ENCODE measurements at places on chromosomes 3 and 15.

DNA sequence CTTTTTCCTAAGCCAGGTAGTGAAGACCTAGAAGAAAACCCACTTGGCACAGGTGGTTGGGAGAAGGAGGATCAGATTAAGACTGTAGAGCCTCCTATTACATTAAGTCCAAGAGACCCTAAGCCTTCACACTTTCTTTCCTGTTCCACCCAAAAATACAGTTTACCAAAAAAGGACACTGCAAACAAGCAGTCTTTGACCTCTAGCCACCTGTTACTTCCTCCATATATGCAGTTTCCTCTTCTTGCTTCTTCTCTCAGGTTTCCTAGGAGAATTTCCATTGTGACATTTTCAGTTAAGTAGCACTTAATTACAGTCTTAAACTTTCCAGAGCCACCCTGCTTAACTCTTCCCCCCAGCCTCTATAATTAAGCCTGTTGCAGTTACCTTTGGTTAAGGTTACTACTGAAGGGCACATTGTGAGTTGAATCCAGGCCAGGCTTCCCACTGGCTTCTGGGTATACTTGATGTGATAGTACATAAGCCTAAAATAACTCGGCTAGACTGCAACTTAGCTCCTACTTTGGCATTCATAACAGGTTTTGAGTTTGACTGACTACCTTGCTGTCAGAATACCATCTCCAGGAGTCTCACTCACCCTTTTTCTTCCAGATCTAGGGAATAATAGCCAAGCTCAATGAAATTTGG lies 114.2 kb upstream of the UMPS start:
- DNase-seq, result no peak

DNA sequence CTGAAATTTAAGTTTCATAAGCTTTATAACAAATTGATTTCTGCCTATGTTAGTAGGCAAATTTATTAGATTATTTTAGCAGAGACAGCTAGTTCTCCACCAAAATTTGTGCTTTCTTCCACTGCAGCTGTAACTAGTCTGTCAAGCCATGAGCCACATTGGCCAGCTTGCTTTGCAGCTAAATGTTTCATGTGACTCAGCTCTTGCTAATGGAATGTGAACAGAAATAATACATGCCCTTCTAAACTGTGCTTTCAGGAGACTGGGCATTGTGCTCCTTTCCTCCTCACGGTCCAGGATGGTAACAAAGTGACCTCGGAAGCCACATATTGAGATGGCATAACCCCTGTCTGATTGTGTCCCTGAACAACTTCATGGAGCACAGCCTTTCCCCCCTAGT lies 51.3 kb upstream of the KPNA4 start:
- DNase-seq, result no peak

DNA sequence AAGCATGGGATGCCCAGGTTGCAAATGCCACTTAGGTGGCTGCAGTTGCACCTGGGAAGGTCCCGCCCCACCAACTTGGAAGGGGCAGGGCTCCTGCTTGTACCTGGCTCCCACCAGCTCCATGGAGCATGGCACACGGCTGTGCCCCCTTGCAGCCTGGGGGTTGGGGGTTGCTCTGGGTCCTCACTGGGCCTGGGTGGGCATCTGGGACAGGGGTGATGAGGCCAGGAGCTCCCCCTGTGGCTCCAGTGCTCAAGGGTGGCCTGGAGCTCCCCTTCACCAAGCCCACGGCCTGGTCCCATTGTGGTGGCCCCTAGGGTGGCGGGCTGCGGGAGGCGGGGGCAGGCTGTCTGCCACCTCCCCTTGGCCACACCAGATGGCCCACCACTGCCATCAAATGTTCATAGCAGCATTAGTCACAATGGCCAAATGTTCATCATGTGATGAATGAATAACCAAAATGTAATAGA lies 36.7 kb downstream of the GHSR start:
- no peak for DNase-seq

DNA sequence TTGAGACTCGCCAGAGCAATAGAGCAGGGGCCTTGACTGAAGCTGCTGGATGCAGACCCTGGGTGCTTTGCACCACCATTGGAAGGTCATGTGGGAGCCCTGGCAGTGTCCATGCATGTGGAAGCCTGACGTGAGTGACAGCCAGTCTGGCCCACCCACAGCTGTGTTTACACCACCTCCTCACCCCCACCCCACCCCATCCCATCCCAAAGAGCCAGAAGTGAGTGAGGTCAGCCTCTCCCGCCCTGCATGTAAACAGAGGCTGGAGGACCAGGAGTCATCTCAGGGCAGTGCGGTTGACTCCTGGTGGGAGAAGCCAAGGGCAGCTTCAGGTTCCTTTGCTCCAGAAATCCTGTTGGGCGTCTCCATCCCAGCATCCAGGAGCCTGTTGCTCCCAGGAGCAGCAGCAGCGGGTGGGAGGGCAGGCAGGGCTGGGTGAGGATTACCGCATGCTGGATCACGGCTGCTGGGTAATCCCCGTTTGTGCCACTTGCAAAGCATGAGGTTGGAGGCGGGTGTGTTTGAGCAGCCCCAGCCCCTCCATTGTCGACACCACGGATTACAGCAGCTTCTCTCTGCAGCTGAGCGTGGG lies 44.6 kb downstream of the CORO2B start:
- no peak for DNase-seq

DNA sequence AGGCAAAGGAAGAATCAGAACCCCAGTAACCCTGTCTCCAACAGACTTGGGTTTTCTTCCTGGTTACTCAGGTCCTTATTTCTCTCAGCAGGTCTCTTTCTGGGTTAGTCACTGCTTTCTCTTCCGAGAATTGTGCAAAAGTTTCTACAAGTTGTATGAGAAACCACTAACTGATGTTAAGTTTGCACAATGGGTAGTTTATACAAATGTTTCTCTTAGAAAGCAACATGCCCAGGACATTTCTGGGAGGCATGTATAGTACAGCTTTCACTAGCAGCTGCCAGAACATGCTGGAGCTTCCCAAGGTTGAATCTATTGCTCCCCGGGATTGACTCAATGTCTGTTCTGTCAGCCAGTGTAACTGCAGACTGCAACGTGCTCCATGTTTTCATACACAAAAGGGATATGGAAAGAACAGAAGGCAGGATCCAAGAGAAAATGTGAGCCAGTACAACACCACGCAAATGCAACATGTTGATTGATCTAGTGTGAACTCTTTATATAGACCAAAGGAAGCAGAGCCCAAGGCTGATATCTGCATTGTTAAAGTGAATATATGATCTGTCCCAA lies 887.8 kb downstream of the MCTP2 start:
- no peak for DNase-seq
